ENCODE measurements at places on chromosomes 7 and 10. TPM values are rescaled to one million over a fixed set of nuclear protein-coding genes. Genes with fewer than 3 reads are reported as not detected.

The ZNF438 gene
- 4.3 TPM for total RNA-seq

The SPAG6 gene
- 0.46 TPM for total RNA-seq

The SAP25 gene
- 2.6 TPM for total RNA-seq

The SNX10 gene
- 13.8 TPM for total RNA-seq

The LRRTM3 gene
- not detected for total RNA-seq

The GATA3 gene
- total RNA-seq = 70.9 TPM

The LAMB1 gene
- 453 TPM for total RNA-seq

The GSTK1 gene
- 80.0 TPM for total RNA-seq

The BICC1 gene
- 1.1 TPM for total RNA-seq

The NCF1 gene
- 0.80 TPM for total RNA-seq

The OGDH gene
- 67.1 TPM for total RNA-seq

The CARD11 gene
- 3.9 TPM for total RNA-seq

The MYL10 gene
- not detected for total RNA-seq

DNA sequence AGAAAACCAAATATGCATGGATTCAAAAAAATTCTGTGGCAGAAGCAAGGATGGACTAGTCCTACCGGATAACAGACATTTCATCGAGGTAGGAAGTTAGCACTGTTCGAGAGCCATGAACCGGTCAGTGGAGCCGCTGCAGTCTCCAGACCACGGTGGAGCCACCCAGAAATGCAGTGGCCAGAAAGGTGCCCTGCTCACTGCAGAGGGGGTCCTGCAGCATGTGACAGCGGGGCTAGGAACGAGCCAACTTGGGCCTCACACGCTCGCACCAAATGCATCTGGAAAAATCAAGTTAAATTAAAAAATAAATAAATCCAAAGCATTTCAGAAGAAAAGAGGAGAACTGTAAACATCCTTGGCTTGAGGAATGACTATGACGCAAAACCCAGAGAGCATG is 13.1 kb upstream of the CFAP46 start:
- H3K4me1 ChIP-seq = no peaks in the 10 kb centered on the region
- H3K36me3 ChIP-seq = no peaks in the 10 kb centered on the region
- no peak overlapping the region for H3K27ac ChIP-seq
- peaks cover 4% of the 10 kb centered on the region for H3K27me3 ChIP-seq
- H3K4me3 ChIP-seq = no peak overlapping the region

DNA sequence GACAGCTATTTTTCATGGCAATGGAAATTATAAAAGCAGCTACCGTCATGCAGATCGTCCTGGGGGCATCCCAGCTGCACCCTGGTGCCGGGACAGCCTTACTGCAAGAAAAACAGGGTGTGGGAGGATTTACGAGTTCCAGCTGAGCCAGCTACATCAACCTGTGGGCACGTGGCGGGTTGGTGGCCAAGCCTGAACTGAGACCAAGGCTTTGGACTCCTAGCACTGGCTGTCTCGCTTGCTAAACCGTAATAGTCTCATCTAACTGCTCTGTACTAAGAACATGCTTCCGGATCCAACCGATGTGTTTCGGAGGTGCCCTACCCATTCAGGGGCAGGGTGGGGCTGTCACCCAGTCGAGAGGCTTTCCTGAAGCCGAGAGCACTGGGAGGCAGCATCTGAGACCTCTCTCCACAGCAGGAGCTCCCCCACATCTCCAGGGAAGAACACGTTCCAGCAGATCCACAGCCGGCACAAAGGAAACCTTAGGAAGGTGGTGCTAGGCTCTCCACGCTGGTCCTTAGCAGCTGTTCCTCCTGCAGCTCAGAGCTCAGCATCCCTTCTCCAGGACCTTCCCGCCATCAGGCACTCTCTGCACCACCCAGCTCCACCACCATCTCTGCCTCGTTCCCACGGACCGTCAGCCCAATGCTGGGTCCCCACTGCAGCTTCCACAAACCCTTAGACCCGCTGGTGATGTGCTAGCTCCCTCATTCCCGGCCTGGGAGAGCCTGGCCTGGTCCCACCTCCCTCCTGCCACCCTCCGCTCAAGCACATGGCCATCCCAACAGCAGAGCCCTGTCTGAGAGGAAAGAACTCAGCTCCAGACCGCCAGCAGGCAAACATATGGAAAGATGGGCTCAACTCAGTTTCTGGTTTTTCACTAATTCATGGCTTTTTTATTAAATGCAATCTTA is 158.5 kb downstream of the PTPRN2 start:
- H3K27ac ChIP-seq = no peak overlapping the region

- H3K27me3 ChIP-seq = no peaks in the 10 kb centered on the region
- no peak overlapping the region for H3K27ac ChIP-seq
- H3K36me3 ChIP-seq = peaks cover 27% of the 10 kb centered on the region
- H3K4me1 ChIP-seq = peaks cover 3% of the 10 kb centered on the region
- no peak overlapping the region for H3K4me3 ChIP-seq
- no peak for DNase-seq
These were observed 65.2 kb downstream of the ATE1 start for GRCh38 chr10:121862649-121863048.

DNA sequence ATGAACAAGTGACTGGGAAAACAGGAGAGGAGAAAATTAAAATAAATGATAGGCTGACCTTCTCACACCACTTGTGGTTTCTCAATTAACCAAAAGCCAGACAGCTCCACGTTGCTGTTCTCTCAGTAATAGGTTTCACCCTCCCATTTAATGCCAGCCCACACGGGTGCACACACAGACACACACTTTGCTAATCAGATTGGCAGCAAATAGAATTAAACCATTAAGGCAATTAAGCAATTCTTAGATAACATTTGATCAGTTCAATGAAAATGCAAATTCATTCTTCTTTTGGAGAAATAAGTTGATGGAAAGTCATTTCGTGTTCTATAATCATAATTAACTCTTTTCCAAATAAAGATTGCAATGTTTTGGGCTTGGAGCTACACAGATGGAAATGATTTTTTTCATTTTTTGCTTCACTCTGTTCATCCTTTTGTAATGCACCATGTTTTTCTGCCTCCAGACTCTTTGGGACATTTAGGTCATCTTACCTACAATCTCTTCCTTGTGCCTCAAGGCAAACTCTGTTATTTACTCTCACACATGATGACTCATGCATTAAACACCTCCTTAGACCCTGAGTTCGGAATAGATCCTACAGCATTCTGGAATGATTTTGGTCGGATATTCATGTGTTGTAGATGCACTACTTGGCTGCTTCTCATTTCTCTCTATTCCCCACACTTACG is 700.7 kb downstream of the AUTS2 start:
- H3K27me3 ChIP-seq = no peaks in the 10 kb centered on the region
- DNase-seq = no peak
- no peak overlapping the region for H3K27ac ChIP-seq
- H3K36me3 ChIP-seq = no peaks in the 10 kb centered on the region
- peaks cover 8% of the 10 kb centered on the region for H3K4me1 ChIP-seq

DNA sequence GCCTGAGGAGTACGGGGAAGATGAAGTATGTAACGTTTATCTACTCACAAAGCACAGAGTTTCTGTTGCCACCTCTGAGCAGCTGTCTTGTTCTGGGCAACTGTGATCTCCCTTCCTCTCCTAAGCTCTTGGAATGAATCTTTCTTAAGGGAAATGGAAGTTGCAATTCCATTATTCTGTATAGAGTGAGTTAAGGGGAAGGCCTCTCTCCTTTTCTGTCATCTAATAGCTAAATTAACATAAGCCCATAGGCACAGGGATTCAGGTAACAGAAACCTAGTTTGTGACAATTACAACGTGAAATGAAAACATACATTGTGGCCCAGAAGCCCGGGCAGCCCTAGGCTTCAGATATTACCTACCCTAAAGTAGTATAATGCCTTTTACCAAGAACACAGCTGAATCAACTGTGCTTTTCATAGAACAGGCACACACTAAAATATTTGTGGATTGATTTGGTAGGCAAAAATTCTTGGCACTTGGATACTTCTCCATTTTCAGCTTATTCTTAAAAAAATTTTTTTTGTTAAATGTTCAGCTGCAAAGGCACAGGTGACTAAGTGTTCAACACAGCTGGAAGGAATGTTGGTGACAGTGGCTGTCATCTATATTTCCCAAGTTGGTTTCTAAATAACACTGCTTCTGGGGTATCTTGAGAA is 3.8 kb upstream of the PDCD4 start:
- H3K27ac ChIP-seq = peak overlapping the region; percentile 76
- peaks cover 20% of the 10 kb centered on the region for H3K27me3 ChIP-seq
- DNase-seq = no peak
- peaks cover 47% of the 10 kb centered on the region for H3K4me1 ChIP-seq
- H3K36me3 ChIP-seq = peaks cover 16% of the 10 kb centered on the region
- H3K4me3 ChIP-seq = no peak overlapping the region

DNA sequence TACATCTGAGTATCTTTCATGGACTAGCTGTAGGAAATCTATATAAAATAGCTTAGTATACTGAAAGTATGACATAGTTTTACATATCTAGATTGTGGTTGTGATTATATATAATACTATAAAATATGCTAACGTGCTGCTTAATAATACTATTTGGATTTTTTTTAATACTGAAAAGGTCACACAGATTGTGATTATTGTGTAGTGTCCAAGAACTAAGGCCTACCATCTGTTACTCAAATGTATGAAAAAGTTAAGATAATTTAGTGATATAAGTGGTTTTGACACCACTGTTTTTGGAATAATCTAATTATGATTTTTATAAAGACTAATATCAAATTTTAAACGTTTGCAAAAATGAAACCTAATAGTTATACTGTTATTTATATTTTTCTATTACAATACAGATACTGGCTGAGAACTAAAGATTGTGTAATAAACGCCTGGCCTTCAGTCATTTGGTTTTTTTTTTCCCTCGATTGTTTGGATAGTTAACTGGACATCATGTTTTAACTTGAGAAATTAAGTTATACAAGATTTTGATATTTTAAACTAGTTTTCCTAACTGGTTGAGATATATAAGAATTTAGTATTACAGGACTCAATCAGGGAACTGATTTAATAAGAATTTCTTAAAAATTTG is 12.6 kb downstream of the PTEN start:
- peaks cover 6% of the 10 kb centered on the region for H3K4me1 ChIP-seq
- no peak overlapping the region for H3K4me3 ChIP-seq
- no peak for DNase-seq
- no peak overlapping the region for H3K27ac ChIP-seq

GRCh38 chr7:101315336-101315735 is 6.3 kb downstream of the IFT22 start:
- H3K4me1 ChIP-seq = peaks cover 3% of the 10 kb centered on the region
- peak; percentile 56 for DNase-seq
- H3K27ac ChIP-seq = no peak overlapping the region
- H3K4me3 ChIP-seq = no peak overlapping the region

DNA sequence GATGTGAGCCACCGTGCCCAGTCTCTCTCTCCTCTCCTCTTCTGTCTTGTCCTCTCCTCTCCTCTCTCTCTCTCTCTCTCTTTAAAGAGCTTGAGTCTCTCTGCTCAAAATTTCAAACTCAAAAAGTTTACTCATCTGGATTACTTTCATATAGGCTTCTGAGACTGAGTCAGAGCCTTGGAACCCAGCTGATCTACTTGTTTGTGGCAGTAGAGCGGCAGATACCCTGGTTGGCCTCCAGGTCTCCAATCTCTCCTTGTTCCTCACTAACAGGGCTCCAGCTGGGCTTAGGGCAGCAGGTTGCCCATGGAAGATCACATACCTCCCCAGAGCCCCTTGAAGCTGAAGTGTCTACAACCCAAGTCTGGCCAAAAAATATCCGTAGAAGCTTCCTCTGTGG is 51.0 kb downstream of the HHEX start:
- peaks cover 21% of the 10 kb centered on the region for H3K4me1 ChIP-seq
- H3K27me3 ChIP-seq = peaks cover 10% of the 10 kb centered on the region
- no peak overlapping the region for H3K4me3 ChIP-seq
- H3K27ac ChIP-seq = no peak overlapping the region
- DNase-seq = no peak

DNA sequence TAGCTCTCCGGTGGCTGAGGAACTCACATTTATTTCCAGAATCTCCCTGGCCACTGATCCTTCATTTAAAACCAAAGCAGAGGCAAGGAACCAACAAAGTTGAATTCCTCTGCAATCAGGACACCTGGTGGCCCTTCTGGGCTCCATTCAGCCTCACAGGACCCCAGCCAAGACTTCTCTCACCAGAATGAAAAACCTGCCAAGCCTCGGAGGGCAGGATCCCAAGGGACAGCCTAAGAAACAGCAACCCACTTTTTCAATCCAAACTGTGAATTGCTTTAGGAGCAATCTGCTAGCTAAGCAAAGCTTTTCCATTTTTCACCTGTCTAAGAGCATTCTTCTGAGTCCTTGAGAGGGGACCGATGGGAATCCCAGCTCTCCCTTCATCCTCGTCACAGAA is 34.6 kb downstream of the OAT start:
- H3K36me3 ChIP-seq = no peaks in the 10 kb centered on the region
- H3K27me3 ChIP-seq = peaks cover 2% of the 10 kb centered on the region
- no peak overlapping the region for H3K4me3 ChIP-seq

GRCh38 chr10:100823194-100823593 is 77.8 kb downstream of the PAX2 start:
- peaks cover 9% of the 10 kb centered on the region for H3K36me3 ChIP-seq
- H3K4me1 ChIP-seq = peaks cover 8% of the 10 kb centered on the region
- H3K27ac ChIP-seq = no peak overlapping the region

DNA sequence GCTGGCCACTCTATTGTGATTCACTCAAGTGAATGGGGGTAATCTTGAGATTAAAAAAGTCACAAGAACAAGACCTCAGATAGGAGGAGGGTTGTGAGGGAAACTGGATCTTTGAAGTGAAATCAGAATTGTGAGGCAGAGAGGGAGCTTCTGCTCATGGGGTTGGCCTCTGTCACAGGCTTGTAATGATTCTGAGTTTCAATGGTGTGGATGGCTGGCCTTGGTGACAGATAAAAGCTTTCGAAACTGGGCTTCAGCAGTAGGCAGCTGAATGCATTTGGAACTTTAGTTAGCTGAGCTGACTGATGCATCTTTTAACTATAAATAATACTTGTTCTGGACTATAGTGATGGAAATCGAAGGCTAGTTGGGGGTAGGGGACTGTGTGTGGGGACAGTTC is 12.2 kb downstream of the TAS2R60 start:
- no peaks in the 10 kb centered on the region for H3K27me3 ChIP-seq
- no peaks in the 10 kb centered on the region for H3K4me1 ChIP-seq
- no peak for DNase-seq

DNA sequence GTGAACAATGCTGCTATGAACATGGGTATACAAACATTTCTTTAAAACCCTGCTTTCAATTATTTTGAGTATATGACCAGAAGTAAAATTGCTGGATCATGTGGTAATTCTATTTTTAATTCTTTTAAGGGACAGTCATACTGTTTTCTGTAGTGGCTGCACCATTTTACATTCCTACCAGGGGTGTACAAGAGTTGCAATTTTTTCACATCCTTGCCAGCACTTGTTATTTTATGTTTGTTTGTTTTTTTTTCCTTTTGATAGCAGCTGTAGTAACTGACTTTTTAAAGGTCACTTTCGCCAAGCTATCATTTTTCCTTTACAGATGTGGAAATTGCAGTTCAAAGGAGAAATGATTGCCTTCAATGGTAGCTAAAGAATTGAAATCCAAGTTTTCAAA is 99.5 kb downstream of the GPR85 start:
- no peak overlapping the region for H3K27ac ChIP-seq
- H3K4me3 ChIP-seq = no peak overlapping the region
- H3K36me3 ChIP-seq = no peaks in the 10 kb centered on the region
- H3K4me1 ChIP-seq = no peaks in the 10 kb centered on the region

- no peaks in the 10 kb centered on the region for H3K4me1 ChIP-seq
- no peak overlapping the region for H3K4me3 ChIP-seq
- no peak for DNase-seq
These were observed 134.7 kb upstream of the GALNT17 start for GRCh38 chr7:70997261-70997660.

- no peaks in the 10 kb centered on the region for H3K36me3 ChIP-seq
- H3K4me1 ChIP-seq = peaks cover 3% of the 10 kb centered on the region
- H3K27me3 ChIP-seq = no peaks in the 10 kb centered on the region
- no peak overlapping the region for H3K4me3 ChIP-seq
These were observed 41.9 kb upstream of the TNKS2 start for GRCh38 chr10:91756286-91756685.
